Myocyte (in vitro differentiated cells): ENCODE measurements at places on chromosomes 1 and 21. TPM values are rescaled to one million over a fixed set of nuclear protein-coding genes. Genes with fewer than 3 reads are reported as not detected.
A peak's percentile ranks its signal among the peaks of the same experiment; 100 is the strongest.

GRCh38 chr1:68217060-68217554 is 15.2 kb downstream of the WLS start:
- DNase-seq = no peak

DNA sequence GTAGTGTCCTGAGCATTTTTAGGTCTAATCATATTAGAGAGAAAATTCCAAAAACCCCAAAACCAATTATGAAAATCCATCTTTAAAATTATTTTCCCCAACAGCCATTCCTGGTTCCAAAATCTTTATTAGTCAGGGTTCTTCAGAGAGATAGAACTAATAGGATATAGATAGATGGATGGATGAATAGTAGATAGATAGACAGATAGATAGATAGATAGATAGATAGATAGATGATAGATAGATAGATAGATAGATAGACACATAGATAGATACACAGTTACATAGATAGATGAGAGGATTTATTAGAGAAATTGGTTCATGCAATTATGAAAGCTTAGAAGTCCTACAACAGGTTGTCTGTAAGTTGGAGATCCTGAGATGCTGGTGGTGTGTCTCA is 122.7 kb upstream of the POGK start:
- no peak for DNase-seq

DNA sequence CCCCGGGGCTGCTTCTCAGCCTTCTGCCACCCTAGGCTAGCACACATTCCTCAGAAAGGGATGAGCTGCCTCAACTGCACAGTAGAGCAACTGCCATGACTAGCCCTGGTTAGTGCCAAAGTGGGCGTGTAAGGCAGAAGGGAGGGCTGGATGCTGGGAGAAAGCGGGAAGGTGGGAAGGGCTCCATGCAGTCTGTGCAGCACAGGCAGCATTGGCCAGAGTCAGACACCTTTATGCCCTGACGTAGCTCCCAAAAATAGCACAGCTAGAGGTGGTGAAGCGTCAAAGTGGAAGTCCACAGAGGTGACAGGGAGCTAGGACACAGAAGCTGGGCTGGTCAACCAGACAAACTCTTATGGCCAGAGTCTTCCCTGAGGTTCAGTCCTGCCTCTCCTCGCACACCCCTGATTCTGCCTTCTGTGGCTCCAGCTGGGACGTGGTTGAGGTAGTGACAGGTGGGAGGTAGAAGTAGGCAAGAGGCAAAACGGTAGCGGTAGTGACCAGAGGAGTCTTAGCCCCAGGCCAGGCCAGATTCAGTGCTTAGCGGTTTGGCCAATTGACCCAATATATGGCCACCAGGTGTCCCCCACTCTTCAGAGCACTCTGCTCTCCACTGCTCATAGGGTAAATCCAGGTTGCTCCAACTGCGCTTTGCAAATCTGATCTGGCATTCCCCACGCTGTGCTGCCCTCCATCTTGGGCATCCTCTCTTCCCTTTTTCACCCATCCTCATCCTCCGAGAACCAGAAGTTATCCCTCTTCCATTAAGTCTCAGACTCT is 45.6 kb downstream of the DDX20 start:
- DNase-seq = no peak

- peak; percentile 65 for DNase-seq
Measured at GRCh38 chr1:158203693-158204457, 23.2 kb downstream of the CD1D start.

- DNase-seq = no peak
Measured at GRCh38 chr1:108750476-108751181, 4.2 kb downstream of the STXBP3 start.

GRCh38 chr1:219666242-219666641 is 53.3 kb upstream of the ZC3H11B start:
- no peak for DNase-seq

GRCh38 chr1:163796394-163796821 is 474.7 kb downstream of the NUF2 start:
- DNase-seq = peak; percentile 21

GRCh38 chr21:45644041-45644906 is 749 bp downstream of the PCBP3 start:
- peak; percentile 4 for DNase-seq

GRCh38 chr1:185965870-185966269 is 231.7 kb downstream of the HMCN1 start:
- no peak for DNase-seq

- peak; percentile 21 for DNase-seq
Measured at GRCh38 chr1:39540504-39541031, 36.0 kb downstream of the PABPC4 start.

DNA sequence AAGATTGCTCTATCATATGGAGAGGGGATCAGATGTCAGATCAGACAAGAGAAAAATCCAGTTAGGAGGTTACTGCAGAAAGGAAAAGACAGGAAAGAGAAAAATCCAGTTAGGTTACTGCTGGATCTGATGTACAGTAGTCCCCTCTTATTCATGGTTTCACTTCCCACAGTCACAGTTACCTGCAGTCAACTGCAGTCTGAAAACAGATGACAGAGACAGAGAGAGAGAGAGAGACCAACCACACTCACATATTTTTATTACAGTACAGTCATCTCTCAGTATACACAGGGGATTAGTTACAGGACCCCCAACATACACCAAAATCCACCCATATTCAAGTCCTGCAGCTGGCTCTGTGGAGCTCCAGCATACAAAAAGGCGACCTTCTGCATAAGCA is 29.3 kb downstream of the NUP133 start:
- no peak for DNase-seq

- no peak for DNase-seq
Measured at GRCh38 chr1:213891989-213892902, 95.5 kb upstream of the PROX1 start.

- DNase-seq = peak; percentile 84
Measured at GRCh38 chr1:111600886-111601386, 18.7 kb upstream of the RAP1A start.

ZNF593OS gene
- total RNA-seq = not detected in 2 replicates

FCN3 gene
- not detected in 2 replicates for total RNA-seq

FMO4 gene
- total RNA-seq = 3.1 and 8.7 TPM in 2 replicates

AADACL3 gene
- not detected in 2 replicates for total RNA-seq

CHI3L1 gene
- total RNA-seq = 0.37 and 1.2 TPM in 2 replicates
